COR-L47 (cell line): ENCODE measurements at places on chromosomes 3 and 15.

DNA sequence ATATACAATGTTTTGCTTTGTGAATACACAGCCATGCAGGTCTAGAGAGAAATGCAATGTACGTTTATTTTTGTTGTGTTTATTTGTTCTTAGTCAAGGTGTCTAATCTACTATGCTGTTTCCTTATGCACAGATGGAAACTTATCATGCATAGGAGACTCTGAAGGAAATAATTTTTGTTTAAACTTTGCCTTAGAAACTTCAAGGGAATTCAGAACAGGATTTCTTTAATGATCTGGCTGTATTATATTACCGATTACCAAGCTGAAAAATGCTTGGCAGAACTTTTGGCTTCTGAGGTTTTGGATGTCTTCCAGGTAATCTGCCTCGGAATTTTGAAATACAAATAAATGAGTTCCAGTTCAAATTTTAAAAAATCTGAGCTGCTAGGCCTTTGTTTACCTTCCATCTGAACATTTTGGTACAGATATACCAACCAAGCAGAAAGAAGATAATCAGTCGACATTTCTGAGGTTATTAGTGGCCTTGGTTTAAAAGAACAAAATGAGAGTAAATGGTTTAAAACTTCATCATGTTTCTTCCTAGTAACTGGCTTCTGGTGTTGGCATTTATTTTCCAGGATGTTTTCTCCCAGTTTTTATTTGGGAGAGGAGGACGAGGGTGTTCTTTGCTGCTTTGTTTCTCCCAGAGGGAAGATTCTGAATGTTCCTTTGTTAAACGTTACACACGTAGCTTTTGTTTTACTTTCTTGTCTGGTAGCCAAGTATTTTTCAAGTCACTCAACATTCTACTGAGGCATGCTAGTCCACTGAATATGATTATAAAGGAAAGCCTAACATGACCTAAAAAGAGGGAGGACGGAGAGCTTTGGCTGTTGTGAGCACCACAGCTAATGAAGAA lies 421.8 kb upstream of the TBL1XR1 start:
- DNase-seq: no peak

DNA sequence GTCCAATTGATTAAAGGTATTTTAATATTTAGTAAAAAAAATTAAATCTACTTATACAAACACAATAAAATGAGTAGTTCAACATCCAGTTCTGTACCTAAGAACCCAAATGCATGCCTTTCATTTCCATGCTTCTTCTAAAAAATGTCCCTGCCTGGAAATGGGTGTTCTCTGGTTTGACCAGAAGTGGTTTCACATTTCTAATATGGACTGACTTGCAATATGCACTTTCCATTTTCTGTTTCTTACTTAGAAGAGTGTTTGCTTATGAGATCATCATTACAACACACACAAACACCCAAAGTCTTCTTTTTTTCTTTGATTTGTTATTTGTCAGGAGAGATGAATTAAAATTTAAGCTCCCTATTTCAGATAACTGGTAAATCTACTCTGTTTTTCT lies 879.6 kb downstream of the AGBL1 start:
- no peak for DNase-seq

DNA sequence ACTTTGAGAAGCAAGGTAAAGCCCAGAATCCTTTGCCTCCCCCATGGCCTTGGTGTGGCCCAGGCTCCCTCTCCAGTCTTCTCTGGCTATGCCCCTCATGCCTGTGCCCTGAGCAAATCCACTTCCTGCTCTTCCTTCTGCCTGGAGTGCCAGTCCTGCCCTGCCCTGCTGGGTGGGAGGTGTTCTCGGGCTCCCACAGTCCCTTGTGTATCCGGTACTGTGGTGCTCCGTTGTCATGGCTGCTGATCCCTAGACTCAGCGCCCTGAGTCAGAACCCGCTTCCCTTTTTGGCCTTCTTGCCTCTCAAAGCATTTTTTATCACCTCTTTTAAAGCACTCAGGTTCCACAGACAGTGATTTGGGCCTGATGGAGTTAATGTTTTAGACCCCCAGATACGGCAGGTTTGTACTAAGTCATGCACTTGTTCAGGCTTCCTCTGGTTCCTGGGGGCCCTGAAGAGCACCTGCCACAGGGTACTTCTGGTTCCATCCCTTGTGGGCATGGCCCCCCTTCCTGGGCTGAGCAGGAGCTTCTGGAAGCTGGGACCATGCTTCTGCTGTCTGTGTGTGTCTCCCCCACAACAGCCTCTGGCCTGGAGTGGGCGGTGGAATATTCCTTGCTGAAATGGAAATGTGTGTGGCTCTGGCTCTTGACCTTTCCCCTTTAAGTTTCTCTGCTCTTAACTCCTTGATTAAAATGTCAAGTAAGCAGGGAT lies 29.6 kb upstream of the ADAMTS7 start:
- no peak for DNase-seq

DNA sequence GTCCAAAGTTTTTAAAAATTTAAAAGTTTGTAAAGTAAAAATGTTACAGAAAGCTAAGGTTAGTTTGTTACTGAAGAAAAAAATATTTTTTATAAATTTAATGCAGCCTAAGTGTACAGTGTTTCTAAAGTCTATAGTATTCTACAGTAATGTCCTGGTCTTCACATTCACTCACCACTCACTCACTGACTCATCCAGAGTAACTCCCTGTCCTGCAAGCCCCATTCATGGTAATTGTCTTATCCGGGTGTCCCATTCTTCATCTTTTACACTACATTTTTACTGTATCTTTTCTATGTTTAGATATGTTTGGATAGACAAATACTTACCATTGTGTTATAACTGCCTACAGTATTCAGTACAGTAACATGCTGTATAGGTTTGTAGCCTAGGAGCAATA lies 36.7 kb upstream of the ATP10A start:
- no peak for DNase-seq

- no peak for DNase-seq
These were observed 3.3 kb upstream of the TIPIN start for GRCh38 chr15:66359740-66360139.

DNA sequence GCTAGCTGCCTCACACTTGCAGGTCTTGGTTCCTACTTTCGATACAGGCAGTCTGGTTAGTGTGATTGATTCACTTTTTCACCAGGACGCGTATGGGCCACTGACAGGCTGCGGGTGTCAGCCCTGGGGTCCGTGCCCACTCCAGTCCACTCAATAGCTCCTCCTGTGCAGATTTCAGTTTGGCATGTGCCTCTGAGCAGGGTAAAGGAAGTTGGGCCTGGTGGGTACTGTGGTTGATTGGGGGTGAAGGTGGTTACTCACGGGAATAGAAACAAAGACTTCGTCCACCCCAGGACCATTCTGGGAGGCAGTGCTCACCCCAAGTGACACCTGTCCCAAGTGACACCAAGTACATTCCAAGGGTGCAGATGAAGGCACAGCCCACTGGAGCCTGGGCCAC lies 62.3 kb downstream of the EPHB1 start:
- DNase-seq: no peak

DNA sequence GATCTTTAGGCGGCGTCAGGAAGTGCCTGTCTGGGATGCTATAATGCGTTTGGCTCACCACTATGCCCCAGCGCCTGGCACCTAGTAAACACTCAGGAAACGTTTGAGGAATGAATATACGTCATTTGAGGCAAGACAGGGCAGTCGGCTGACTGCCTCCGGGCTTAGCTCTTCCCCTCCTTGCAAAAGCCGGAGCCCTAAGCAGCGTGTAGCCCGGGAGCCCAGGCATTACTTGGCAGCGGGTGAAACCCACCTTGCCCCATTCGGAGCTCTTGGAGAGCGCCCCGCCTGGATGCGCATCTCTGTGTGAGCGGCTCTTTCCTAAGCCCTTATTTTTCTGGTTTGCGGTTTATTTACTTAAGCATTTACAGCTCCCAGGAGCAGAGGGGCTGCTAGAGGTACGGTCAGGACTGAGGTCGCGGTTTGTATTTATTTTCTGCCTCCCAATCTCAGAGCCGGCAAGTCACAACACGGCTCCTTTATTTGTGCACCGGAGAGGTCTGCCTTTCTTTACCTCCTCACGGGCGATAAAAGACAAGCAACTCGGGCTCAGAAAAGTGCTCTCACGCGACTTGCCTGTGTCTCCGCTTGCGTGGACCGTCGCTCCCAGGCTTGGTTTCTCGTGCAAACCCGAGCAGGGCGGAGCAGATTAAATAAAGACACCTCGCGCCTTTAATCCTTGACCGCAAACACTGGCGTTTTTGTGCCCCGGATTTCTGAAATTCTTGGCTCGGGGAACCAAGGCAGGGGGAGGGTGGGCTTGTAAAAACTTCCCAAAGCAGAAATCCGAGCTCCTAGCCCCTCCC lies 737 bp upstream of the ITPR1 start:
- no peak for DNase-seq

- DNase-seq: no peak
These were observed 218.2 kb upstream of the ADAMTS9 start for GRCh38 chr3:64905906-64906410.

GRCh38 chr3:162658003-162658402 lies 1161.4 kb downstream of the OTOL1 start:
- no peak for DNase-seq

DNA sequence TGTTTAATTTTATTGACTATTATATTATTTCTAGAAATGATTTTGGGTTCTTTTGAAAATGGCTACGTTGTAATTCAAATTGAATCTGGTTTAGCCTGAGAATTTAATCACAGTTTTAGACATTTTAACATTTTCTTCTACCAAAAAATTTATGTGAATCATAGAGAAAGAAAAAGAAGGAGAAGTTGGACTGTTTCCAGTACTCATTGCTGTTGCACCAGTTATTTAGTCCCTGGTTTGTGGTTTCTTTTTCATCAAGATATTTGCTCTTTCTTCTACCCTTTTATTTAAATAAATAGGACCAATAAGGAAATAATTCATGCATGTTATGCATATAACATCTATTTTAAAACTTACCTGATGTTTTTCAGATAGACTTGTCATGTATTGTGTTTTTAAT lies 1337.1 kb downstream of the ROBO1 start:
- DNase-seq: no peak

GRCh38 chr3:135159681-135160247 lies 364.7 kb downstream of the EPHB1 start:
- peak; percentile 71 for DNase-seq

- DNase-seq: no peak
These were observed 482.2 kb upstream of the ADAMTS9 start for GRCh38 chr3:65169961-65170360.

- DNase-seq: no peak
These were observed 77.1 kb downstream of the PDZRN3 start for GRCh38 chr3:73547427-73548248.

DNA sequence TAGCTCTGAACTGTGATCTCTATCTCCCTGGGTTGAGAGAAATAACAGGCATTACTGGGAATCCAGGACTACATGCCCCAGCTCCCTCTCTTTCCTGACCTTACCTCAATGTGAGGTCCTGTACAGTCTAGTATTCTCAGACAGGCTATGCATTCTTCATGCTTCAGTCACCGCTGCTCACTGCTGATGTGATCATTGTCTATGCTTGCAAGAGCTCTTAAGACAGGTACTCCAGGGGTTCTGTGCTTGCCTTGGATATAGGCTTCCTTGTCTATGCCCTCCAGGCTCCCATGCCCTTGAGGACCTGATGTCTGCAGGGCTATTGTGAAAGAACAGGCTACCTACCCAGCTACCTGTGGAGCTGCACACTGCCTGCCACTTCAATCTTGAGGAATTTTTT lies 183.6 kb downstream of the MBNL1 start:
- no peak for DNase-seq

DNA sequence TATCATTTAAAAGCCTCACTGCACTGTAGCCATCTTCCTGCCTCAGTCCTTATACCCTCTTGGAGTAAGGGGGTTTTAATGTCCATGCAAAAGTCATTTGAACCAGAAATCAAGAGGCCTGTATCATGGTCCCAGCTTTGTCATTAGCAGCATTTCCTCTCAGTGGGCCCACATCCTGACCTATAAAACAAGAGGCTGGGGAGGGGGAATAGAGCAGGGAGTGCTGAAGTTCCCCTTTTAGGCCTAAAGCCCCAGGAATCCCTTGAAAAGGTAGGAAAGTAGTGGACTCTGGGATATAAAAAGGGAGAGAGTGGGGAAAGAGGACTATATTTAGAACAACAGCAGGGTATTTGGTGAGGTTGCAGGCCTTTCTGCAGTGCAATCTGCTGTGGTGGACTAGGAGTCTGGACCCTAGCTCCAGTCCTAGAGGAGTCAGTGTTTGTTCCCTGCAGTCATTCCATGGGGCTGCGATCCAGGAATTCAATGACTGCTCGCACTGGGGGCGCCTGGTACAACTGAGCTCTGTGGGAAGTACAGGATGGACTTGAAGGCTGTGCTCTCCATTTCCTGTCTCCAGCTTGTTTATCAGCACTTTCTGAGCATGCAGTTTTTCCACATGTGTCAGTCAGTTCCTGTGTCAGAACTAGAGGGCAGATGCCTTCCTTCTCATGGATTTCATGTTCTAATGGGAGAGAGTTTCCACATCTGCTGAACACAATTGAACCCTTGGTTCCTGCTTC lies 46.8 kb downstream of the PDHB start:
- DNase-seq: no peak
